ENCODE measurements at places on chromosomes 4 and X. TPM values are rescaled to one million over a fixed set of nuclear protein-coding genes. Genes with fewer than 3 reads are reported as not detected.

SATL1 gene
- not detected for total RNA-seq

RASGEF1B gene
- total RNA-seq = 8.0 TPM

AWAT2 gene
- total RNA-seq = not detected

FAM9B gene
- not detected for total RNA-seq

GRID2 gene
- total RNA-seq = not detected

GABRG1 gene
- not detected for total RNA-seq

TMPRSS11A gene
- total RNA-seq = not detected

SMIM31 gene
- not detected for total RNA-seq

ATP6AP2 gene
- 58.6 TPM for total RNA-seq

STS gene
- total RNA-seq = 1.4 TPM

ZMAT1 gene
- total RNA-seq = 12.9 TPM

NXF2B gene
- total RNA-seq = not detected

ADGRG2 gene
- not detected for total RNA-seq

SSX1 gene
- not detected for total RNA-seq

DMRTC1 gene
- 0.31 TPM for total RNA-seq

PALLD gene
- 2.0 TPM for total RNA-seq

ATP10D gene
- total RNA-seq = 10.9 TPM

GATA1 gene
- total RNA-seq = not detected

GDPD2 gene
- total RNA-seq = not detected

MID2 gene
- 10.2 TPM for total RNA-seq

UXT gene
- 152 TPM for total RNA-seq

All from activated naive CD8-positive, alpha-beta T cell treated with anti-CD3 and anti-CD28 coated beads, Interleukin-2, amount 10 ng/mL, durations not matched to agents 7 days and 5 days (primary cell).